ENCODE measurements at places on chromosomes 7 and 10.

GRCh38 chr10:89341649-89342048 lies 13.9 kb downstream of the IFIT3 start:
- no peak for DNase-seq

DNA sequence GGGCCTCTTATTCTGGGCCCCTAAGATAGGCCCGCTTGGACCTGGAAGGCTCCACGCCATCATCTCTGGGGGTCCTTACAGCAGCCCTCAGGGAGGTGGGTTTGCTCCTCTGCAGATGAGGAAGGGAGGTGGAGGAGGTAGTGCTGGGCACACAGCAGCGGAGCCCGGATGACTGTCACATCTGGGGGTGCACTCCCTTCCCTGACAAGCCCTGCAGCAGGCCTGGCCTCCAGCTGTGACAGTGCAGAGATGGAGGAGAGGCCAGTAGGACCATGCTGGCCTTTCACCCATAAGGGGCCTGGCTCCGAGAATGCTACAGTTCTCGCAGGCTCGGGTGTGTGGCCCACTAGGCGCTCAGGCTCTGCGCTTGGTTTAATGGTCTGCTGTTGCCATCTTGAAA lies 9.2 kb downstream of the GDF2 start:
- DNase-seq: no peak

GRCh38 chr7:135463908-135464307 lies 46.0 kb downstream of the CNOT4 start:
- no peak for DNase-seq

DNA sequence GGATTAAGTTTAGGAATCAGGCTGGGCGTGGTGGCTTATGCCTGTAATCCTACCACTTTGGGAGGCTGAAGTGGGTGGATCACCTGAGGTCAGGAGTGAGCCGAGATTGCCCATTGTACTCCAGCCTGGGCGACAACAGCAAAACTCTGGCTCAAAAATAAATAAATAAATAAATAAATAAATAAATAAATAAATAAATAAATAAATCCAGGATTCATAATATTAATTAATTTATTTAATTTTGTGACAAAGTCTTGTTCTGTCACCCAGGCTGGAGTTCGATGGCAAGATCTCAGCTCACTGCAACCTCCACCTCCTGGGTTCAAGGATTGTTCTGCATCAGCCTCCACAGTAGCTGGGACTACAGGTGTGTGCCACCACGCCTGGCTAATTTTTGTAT lies 4.2 kb downstream of the SUGCT start:
- DNase-seq: no peak

DNA sequence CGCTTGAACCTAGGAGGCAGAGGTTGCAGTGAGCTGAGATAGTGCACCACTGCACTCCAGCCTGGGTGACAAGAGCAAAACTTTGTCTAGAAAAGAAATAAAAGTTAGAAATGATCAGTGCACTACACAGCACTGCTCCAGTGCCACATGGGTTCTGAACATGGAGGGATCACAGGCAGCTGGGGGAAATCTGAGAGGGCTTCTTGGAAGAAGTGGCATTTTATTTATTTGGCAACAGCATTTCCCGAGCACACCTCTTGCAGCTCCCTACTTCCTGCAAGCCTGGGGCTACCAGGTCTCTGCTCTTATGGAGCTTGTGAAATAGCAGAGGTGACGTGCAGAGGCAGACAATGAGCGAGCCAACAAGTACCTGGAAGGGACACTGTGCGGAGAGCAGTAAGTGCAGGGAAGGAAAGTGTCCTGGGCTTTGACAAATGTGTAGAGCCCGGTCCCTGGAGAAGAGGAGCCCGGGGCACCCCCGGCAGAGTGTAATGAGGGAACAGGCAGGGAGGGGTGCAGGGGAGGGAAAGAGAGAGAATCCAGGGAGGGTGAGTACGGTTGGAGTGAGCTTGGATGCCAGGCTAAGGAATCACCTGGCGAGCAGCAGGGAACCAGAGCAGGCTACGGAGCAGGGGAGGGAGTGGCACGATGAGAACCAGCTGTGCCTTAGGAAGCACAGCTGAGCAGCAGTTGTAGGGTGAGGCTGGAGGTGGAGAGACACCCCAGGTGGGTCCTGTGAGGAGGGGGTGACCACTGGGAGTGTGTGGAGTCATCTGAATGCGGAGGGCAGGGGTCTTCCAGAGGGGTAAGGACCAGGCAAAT lies 104.6 kb upstream of the CTBP2 start:
- no peak for DNase-seq

DNA sequence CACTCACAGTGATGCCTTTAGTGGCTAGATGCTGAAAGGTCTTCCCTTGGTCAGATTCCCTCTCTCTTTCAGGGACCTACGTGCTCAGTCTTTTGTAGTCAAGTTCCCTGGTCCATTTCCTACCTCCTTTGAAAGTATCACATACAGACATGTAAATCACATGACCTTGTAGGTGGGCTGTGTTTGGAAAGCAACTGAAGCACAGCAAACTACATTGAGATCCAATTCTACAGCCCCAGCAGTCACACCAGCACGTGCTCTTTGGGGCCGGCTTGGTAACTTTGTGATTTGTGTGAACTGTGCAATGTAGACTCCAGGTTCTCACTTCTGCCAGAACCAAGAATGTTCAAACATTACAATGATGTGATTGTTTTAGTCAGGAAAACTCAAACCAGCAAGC lies 89.7 kb upstream of the PLPP4 start:
- no peak for DNase-seq

DNA sequence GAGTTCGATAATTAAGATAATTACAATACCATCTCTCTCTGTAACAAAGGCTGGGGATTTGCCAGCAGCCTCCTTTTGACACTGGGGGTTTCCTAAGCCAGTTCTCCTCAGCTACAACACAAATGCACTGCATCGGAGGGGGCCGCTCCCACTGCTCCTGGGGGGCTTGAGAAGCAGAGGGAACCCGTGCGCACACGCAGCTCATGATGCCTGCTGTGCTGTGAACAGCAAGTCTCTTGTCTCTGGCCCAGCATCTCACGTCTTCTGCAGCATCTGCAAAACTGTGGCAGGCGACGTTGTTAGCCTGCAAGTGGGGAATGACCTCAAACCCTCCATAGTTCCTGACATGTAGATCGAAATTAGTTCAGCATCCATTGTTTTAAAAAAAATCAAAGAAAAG lies 5.5 kb downstream of the VIPR2 start:
- no peak for DNase-seq

GRCh38 chr7:121198502-121198901 lies 130.3 kb upstream of the WNT16 start:
- DNase-seq: no peak

DNA sequence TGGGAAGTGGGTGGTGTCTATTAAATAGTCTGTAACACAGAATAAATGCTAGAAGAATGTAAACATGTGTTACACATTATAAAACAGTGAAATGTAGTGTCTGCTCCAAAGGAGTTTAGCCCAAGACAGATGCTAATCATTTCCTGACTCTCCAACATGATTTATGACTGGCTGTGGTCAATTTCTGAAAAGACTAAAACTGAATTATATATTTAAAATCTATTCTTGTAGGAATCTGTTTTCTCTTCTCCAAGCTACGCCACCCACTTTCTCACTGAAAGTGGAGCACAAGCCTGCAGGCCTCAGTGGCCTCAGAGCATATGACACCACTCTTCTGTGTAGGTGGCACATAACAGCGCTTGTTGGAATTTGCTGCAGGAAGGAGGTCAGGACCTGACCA lies 44.4 kb downstream of the CTTNBP2 start:
- DNase-seq: no peak

DNA sequence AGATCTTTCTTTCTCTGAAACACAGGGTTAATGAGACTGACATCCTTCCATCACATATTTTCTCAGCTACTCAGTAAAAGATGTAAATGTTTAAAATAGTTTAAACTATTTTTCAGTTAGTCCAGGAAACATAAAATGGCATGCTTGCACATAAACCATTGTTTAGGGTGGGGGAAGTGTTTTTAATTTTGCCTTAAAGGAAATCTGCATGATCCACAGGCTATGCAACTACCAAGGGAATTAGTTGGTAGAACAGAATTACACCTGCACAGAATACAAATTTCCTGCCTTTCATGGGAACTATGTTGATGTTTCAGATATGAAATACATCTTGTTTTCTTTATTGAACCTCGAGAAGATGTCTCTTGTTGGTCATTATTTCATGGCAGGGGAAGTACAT lies 10.6 kb downstream of the CAV1 start:
- no peak for DNase-seq

DNA sequence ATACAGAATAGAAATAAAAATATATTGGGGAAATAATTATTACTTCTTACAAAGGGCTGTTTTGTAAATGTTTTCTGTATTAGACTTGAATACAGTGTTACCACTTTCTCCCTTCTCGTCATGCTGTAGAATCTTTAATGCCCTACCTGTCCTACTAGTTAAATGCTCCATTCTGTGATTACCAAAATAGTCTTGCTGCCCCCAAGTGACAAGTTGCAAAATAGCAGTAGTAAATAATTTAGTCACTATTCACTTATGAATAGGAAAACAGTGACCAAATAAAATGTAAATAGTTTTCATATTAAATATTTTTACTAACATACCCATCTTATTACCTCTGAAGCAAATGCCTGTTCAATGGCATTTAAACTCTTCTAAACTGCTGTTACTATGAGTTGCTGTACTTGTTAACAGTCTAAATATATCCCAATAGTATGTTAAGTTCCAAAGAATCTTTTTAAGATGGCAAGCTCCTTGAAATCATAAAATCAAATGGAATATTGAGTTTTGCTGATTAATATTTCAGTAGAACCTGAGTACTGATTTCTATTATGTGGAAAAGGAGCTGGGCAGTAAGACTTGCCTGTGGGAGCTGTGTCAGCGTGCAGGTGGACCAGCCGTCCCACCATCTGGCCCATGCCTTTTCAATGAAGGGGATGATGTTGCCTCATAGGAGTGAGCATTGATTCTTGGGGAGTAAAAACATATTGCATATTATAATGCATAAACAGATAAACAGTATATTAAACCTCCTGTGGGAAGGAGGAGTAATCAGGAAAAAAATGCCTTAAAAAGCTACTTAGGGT lies 18.1 kb upstream of the OIT3 start:
- peak; percentile 11 for DNase-seq

DNA sequence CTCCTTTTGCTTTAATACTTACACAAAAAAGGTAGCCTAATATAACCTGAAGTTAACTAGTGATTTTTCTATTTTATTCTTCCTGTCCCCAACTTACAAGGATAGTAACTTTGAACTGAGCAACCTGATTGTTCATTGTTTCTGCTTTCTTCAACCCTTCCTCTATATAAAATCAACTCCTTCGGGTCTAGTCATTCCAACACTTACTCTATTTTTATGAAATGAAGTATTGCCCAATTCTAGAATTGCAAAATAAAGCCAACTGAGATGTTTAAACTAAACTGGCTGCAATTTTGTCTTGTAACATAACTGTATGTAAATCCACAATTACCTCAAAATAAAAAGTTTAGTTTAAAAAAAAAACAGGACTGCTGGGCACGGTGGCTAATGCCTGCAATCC lies 20.3 kb upstream of the DNA2 start:
- DNase-seq: no peak

GRCh38 chr7:28815369-28815927 lies 142.7 kb downstream of the TRIL start:
- no peak for DNase-seq

GRCh38 chr7:15886626-15887025 lies 200.1 kb upstream of the MEOX2 start:
- DNase-seq: no peak

DNA sequence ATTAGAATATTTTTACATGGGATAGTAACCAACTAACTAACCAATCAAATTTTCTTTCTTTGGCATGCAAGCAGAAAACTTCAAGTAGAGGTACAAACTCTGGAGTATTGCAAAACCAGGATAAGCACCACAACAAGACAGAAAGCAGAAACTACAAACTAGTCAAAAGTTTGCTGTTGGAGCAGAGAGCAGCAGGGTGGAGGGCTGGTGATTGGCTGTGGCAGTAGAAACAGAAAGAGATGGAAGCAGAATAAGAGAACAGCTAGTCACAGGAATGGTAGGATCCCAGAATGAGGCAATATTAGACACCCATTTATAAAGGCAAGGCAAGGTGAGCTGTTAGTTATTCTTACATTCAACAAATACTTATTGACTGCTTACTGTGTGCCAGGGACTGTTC lies 6.8 kb upstream of the MACC1 start:
- no peak for DNase-seq

GRCh38 chr7:525740-526139 lies 6.1 kb upstream of the PDGFA start:
- peak; percentile 22 for DNase-seq

- DNase-seq: peak; percentile 80
Measured at GRCh38 chr10:74008212-74008731, 10.4 kb downstream of the VCL start.

DNA sequence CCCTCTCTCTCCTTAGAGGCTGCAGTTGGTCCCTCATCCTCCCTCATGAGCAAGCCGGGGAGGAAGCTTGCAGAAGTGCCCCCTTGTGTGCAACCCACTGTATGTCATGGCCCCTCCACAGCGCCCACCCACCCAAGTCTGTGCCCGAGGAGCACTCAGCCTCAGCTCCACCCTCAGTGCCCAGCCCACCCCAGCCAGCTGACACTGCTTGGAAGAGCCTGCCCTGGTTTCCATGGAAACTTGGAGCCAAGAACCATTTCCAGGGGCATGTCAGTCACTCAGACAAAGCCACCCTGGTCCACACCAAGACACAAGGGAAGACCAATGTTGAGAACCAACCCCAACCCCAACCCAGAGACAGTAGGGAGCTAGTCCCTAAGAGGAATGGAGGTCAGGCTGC lies 79.5 kb downstream of the PAX2 start:
- no peak for DNase-seq

- no peak for DNase-seq
Measured at GRCh38 chr7:113199841-113200240, 81.5 kb upstream of the SMIM30 start.

DNA sequence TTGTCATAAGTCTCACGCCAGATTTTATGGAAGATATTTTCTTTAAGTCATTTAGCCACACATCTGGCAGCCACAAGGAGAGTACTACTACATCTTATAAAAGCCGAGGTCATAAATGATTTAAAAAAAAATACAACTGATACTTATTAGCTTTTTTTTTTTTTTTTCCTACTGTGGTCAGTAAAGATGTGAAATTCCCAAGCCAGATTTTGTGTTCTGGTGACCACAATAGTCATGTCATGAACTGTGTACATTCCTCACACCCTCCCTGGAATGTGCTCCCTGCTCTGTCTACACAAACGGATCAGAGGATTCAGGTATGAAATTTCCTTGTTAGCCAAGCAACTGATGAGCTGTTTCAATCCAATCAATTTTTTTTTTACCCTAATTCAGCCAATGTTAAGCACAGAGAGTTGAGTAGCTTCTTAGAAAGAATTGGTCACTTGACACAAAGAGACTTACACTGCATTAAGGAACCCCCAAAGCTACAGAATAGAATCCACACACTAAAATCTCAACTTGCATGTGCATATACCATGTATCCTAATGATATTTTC lies 54.7 kb downstream of the CHRM2 start:
- DNase-seq: no peak

GRCh38 chr7:36132012-36132411 lies 21.0 kb upstream of the EEPD1 start:
- peak; percentile 9 for DNase-seq

- no peak for DNase-seq
Measured at GRCh38 chr10:117462424-117462792, 80.1 kb upstream of the EMX2 start.

All from NCI-H1694 treated with DMSO at 0.1 percent for 48 hours (cell line).